ENCODE measurements at places on chromosomes 6 and 20. TPM values are rescaled to one million over a fixed set of nuclear protein-coding genes. Genes with fewer than 3 reads are reported as not detected.

CDYL gene
- 26.9 TPM for total RNA-seq

ANKRD6 gene
- total RNA-seq, result 3.9 TPM

IP6K3 gene
- total RNA-seq, result not detected

GPSM3 gene
- 4.2 TPM for total RNA-seq

ADGRF1 gene
- not detected for total RNA-seq

CD24 gene
- 2.7 TPM for total RNA-seq

GNMT gene
- 0.09 TPM for total RNA-seq

NNAT gene
- total RNA-seq, result not detected

EEF1A2 gene
- 2.0 TPM for total RNA-seq

PGC gene
- total RNA-seq, result not detected
